ENCODE measurements at places on chromosomes 7 and 10.

DNA sequence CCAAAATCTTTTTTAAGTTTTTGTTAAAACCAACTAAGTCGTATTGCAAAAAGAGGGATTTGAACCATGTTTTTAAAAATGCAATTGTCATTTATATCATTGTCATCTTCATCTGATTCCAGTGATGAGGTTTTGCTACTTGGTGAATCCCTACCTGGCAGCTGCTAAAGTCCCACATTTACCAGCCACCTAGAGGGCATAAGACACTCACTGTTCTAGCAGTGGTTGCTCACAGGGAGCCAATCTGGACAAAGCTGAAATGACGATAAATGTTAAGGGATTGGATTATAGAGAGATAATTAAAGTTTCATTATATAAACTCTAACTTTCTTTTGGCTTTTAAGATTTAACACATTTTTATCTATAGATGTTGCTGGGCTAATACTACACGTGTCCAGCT lies 18.7 kb downstream of the KIFBP start:
- DNase-seq: no peak

GRCh38 chr7:35263396-35263795 lies 9.5 kb upstream of the TBX20 start:
- DNase-seq: no peak

DNA sequence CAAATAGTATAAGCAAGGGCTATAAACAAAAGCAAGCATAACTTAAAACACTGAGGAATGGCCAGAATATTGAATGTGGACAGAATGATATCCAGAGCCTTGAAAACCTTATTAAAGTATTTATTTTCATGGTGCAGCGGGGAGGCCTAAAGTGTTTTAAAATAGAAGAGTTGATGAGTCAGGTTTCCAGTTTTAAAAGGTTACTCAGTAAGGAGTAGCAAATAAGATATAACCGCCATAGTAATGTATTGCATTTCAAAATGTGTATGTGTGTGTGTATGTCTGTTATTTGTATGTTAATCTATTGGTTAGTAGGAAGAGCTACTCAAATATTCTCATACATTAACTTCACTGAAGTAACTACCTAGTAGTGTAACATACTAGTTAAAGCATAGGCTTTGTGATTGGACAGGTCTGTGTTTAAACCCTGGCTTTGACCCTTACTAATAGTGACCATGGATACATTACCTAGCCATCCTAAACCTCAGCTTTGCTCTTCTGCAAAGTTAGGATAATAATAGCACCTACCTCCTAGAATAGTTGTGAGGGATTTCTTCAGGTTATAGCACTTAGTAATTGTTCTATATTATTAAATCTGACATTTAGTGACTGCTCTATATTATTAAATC lies 16.9 kb downstream of the CUTC start:
- DNase-seq: no peak

DNA sequence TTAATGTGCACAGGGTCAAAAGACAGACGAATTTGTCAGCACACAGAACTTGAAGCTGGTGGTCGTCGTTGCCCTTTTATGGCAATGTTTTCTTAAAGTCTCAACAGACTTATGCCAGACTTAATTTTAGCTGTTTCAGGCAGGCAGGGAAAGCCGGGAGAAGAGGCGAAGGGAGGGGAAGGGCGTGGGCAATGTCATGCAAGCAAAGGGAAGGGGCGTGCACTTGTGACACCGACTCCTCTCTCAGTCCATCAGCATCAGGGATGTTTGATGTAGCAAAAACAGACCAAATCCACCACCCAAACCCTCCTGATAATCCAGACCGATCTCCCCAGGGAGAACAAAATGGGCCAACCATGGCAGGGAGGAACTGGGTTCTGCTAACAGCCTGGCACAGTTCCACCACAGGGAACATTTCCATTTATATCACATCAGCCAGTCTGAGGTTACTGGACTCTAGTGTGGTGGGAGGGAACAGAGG lies 118.1 kb upstream of the RHEB start:
- DNase-seq: no peak
